ENCODE measurements at places on chromosomes 7 and 10.

DNA sequence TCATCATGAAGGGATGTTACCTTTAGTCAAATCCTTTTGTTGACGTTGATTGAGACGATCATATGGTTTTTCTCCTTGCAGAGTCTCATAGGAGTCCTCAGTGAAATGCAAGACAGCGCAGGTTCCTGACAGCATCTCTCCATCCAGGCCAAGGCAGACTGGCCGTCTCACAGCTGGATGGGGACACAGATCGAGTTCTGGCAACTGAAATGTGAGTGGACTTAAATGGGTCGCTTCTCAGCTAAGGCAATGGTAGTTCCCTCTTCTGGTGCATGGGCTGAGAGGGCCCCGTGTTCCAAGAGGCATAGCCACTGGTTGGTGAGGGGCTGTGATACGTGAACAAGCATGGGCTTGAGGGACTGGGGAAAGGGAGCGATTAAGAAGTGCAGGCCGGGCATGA, 99.3 kb upstream of the CPXM2 start:
- DNase-seq, result peak; percentile 26

- no peak for DNase-seq
Measured at GRCh38 chr10:131477457-131478121, 166.1 kb upstream of the TCERG1L start.

DNA sequence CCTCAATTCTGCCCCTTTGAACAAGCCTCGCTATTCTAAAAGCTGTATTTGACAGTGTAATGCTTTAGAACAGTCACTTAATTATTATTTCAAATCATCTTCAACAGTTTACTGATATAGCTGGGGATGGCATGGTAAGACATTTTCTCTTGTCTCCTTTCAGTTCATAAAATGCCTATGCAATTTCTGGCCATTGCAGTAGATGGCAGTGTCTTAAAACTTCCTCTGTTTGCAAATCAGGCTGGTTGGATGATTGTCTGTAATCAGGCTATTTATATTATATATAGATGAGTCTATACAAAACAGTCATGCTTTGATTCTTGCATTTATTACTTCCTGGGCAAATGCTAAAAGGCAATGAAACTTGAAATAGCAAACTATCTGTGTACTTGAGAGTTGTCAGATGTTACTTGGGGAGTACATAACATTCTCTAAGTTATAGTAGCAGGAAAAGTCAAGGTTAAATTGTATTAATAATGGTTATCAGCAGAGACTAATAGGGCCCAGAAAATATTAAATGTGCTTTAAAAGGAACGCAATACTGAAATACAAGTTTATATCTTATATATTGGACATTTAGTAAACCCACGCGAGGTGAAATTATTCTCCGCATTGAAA, 55.5 kb upstream of the LHFPL3 start:
- no peak for DNase-seq

DNA sequence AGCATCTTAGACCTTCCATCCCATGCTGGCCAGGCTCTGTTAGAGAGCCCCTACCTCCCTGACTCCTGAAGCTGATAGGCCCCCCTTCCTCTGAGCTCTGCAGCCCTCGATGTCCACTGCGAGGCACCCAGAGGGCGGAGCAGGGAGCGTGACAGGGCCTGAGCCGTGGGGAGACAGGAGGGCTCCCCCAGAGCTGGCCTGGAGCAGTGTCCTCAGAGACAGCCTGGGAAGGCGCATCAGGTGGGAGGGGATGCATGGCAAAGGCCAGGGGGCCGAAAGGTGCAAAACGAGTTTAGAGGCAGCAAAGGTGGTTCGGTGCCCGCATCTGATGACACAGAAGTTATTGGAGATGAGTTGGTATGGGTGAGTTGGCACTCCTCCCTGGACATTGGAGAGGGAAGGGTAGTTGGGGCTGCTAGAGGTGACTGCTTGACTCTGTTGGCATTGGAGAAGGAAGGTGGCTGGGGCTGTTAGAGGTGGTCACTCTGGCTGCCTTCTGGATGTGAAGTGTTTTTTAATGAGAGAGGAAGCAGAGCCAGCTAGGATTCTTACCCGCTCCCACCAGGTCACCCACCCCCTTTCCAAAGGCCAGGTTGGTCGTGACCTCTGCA, 53.1 kb downstream of the PRF1 start:
- no peak for DNase-seq

DNA sequence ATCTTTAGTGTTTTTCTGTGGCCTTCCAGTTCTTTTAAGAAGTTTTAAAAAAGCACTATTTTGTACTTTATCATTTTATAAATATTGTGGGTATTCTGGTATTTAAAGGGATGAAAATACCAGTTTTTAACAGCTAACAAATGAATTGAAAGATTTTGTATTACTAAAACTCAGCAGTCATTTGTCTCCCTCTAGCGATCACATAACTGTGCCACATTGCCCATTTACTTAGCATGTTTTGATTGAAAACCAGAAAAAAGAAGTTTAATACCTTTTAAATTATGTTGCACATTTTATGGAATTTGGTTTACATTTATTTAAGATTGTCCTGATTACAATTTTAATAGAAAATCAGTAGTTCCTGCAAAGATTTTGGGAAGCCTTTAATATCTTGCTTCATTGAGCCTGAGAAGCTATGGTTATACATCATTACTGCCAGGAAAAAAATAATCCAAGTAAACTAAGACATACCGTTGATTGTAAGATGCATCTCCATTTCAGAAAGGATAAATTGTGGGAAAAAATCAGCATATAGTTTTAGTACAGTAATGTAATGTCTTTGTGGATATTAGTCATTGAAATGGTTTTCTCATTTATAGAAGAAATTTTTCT, 34.9 kb downstream of the TAX1BP1 start:
- DNase-seq, result no peak

DNA sequence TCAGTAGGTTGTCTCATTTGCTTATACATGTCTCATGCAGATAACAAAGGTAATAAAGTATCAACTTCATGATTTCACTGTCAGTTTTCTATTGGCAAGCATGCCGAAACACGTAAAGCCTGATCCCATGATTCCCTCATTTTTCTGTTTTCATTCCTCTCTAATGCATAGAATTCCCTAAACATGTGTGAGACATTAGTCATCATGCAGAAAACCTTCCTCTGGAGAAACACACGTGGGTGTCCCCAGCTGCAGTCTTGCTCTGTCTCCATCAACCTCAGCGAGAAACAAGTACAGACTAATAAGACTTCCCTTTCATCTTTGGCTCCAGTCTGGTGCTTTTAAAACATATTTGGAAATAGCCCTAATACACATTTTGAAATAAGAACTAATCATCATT, 432.7 kb upstream of the VSTM2A start:
- DNase-seq, result no peak

- DNase-seq, result no peak
Measured at GRCh38 chr7:68868978-68869377, 729.3 kb upstream of the AUTS2 start.

DNA sequence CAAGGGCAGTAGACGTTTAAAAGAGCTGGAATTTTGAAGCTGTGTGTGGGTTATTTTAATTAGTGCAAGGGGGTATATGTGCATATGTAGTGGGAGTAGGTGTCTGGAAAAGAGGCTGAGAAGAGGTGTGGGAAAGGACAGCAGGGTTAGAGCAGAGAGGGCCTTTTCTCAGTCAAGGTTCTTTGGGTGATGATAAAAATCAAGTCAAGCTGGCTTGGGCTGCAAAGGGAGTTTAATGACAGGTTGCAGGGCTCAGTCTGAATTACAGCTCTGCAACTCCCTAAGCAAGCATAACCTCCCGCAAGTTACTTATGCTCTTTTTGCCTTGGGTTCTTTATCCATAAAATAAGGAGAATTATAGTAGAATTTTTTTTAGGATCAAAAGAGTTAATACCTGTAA, 83.5 kb downstream of the RELN start:
- no peak for DNase-seq

DNA sequence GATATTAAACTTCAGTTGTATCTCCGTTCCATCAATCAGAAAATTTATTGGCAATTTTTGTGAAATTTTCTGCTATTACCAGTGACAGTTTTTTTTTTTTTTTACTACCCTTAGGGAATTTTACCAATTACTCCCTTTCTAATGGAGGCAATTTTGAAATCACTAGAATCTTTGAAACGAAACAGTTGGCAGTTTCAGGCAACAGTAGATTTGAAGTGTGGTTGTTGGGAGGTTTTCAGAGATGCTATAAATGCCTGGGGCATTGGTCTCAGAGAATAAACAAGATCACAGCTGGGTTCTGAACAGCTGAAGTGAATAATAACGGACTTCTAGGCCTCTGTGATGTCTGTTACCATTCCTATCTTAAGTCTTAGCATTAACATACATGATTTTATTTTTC, 535.9 kb upstream of the POT1 start:
- DNase-seq, result no peak

GRCh38 chr7:64882341-64883112, 20.5 kb upstream of the ZNF273 start:
- DNase-seq, result peak; percentile 78

- DNase-seq, result no peak
Measured at GRCh38 chr7:75756206-75756990, 15.6 kb downstream of the CCL26 start.

- no peak for DNase-seq
Measured at GRCh38 chr7:25517906-25518305, 289.6 kb upstream of the NPVF start.

DNA sequence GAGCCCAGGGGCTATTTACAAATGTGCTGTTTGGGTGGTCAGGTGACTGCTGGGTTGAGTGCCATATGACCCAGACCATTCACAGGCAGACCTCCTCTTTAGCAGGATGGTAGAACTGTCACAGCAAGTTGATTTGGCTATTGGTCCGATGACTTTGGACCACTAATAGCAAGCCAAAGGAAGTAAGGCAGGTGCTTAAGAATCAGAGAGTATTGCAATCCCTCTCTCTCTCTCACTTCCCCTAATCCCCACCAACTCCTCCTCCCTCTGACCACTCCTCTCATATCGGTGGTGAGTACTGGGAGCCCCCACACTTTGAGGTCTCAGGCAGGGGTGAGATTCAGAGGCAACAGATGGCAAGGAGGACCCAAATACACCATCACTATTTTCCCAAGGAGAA, 165.3 kb downstream of the TRIL start:
- no peak for DNase-seq

- DNase-seq, result no peak
Measured at GRCh38 chr10:84098667-84099066, 40.6 kb upstream of the GHITM start.

- DNase-seq, result no peak
Measured at GRCh38 chr7:25596443-25596842, 368.2 kb upstream of the NPVF start.

GRCh38 chr10:71077143-71077581, 135.2 kb upstream of the UNC5B start:
- peak; percentile 36 for DNase-seq

GRCh38 chr7:2876031-2876731, 32.1 kb upstream of the GNA12 start:
- DNase-seq, result no peak

GRCh38 chr7:12623885-12624498, 53.5 kb downstream of the SCIN start:
- no peak for DNase-seq

DNA sequence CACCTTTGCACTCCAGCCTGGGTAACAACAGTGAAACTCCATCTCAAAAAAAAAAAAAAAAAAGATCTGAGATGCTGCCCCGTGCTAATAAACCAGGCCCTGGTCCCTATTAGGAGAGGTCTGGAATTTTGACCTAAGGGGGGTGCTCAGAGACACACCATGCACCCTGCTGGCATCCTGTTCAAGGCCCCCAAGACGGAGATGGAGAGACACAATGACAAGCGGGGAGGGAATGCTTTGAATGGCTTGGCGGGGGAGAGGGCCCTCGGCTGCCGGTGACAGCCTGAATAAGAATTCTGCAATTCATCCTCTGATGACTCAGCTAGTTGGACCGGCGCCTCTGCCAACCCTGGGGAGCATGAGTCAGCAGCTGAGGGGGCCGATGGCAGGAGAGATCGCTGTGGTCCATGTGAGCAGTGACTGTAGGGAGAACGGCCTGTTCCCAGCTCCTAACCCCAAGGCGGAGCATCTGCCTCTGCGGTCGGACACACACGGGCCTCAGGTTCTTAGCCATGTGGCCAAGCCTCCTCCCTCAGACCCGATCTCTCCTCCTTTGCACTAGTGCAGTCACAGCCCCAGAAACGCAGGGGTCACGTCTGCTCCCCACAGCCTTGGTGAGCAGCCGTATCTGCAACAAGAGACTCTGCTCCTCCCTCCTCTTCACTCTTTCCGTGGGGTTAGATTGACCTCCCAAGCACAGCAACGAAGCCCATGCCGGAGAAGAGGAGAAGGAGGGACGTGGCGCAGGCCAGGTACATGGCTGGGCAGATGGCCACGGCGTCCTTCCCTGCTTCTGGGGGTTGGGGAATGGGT, 14.9 kb downstream of the TRIM56 start:
- peak; percentile 90 for DNase-seq

DNA sequence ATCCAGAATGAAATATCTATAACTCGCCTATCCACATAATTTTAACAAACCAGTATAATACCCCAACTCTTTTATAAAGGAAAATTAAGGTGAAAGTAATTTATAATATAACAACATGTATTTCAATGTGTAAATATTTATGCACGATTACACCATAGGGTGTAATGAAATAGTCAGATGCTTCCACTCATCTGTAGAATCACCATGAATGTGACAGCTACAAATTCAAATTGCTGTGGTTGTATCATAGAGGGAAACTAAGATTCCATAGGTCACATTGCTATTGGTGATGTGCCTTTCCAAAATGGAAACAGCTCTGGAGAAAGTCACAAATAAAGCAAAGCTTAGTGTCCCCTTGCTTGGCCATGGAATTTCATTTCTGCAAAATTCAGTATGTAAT, 95.7 kb downstream of the CPED1 start:
- DNase-seq, result no peak

DNA sequence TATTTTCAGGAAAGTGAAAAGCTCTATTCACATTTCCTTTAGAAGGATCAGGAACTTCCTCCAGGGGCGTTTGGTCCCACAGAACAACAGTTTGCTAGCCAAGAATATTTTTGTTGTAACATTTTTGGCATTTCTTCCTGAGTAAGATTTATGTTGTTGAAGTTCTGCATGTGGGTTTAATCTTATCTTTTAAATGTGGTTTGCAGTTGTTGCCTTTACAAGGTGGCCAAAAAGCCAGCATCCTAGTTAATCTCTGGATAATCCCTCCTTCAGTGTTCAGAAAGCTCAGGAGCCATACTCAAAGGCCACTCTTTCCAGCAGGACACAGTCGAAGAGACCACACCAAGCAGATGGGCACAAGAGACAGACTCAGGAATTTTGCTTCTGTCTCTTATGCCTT, 30.0 kb downstream of the SLC26A4 start:
- no peak for DNase-seq

DNA sequence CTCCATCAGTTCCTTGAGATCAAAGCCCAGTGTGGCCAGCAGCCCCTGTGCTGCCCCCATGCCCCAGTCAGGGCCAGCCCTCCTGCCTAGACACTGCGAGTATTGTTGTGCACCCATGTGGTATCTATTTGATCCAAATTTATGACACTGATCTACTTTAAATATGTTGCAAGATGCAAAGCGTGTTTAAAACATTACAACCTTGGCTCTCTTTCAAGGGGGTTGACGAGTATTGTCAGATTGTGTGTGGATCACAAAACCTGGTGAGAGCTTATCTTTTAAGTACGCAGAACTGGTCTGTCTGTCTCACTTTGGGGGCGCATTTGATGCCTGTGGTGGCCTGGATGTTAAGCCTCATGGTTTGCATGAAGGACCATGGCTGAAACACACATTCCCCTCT, 108.9 kb downstream of the COL13A1 start:
- DNase-seq, result no peak

GRCh38 chr10:82529062-82529461, 654.1 kb downstream of the NRG3 start:
- DNase-seq, result no peak

Data from right forelimb (tissue), 1 donor.